ENCODE measurements at places on chromosomes 12 and 14.

- no peak for DNase-seq
These were observed 158.5 kb upstream of the PLEKHG7 start for GRCh38 chr12:92544322-92544721.

DNA sequence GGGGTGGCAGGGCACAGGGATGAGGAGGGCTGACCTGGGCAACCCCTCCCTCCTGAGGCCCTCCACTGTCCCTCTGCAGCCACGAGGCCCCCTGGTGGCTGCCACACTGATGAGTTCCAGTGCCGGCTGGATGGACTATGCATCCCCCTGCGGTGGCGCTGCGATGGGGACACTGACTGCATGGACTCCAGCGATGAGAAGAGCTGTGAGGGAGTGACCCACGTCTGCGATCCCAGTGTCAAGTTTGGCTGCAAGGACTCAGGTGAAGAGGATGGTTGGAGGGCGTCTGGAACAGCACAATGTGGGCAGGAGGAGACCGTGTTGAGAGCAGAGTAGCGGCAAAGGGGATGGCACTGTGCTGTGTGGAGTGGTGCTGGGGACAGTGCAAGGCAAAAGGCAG is 25.7 kb upstream of the LRP1-AS start:
- DNase-seq: peak; percentile 71

DNA sequence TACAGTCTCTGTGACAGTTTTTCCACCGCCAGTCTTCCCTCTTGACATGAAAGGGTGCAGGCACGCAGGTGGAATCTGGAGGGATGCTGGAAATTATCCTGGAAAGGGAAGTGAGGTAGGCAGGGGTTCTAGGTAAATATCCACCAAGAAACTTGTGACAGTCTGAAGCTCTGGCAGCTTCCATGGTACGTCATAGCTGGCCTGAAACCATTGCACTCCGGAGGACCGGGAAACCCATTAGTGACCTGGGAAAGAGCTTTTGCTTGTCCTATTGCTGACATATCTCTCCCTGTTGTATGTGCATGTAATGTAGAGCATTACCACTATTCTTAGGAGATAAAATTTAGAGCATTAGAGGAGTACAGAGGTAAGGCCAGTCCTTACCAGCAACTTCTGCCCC is 275.9 kb downstream of the EGLN3 start:
- DNase-seq: no peak

DNA sequence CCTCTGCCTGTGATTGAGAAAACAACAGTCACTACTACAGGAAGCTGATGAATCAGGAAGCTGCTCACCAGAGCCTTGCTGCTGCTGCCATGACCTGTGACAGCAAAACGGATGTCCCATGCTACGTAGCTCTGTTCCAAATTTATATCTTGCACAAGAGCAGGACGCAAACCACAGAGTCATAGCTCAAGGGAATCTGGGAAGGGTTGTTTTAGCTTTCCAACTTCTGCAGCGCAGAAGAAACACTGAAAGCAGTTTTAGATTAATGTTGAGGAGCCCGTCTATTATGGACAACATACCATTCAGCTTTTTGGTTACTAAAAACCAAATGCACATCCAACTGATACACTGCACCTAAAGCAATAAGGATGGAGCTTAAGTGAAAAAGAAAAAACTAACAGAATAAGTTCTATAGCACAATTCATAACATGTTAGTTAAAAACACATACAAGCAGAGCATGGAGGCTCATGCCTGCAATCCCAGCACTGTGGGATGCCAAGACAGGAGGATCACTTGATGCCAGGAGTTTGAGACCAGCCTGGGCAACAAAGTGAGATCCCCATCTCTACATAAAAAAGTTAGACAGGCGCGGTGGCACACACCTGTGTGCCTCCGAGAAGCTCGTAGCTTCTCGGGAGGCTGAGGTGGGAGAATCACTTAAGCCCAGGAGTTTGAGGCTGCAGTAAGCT is 1.7 kb upstream of the ANKRD33 start:
- DNase-seq: peak; percentile 50

DNA sequence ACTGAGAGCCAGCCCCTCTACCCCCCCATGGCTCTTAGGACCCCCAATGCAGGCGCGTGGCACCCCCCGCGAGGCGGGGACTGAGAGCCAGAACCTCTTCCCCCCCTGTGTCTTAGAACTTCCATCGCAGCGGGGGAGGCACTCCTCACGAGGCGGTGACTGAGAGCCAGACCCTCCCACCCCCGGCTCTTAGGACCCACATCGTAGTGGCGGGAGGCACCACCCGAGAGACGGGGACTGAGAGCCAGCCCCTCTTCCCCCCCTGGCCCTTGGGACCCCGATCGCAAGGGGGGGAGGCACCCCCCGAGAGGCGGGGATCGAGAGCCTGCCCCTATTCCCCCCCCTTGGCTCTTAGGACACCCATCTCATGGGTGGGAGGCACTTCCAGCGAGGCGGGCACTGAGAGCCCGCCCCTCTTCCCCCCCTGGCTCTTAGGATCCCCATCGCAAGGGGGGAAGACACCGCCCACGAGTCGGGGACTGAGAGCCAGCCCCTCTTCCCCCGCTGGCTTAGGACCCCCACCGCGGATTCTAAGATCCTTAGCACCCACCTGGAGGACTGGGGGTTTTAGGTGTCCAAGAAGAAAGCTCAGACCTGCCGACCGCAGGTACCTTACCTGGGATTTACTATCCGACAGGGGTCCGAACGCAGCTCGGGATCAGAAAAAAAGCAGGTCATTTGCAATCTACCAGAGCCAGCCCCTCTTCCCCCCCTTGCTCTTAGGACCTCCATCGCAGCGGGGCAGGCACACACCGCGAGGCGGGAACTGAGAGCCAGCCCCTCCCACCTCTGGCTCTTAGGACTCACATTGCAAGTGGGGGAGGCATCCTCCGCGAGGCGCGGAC is 44.9 kb downstream of the DDX11 start:
- peak; percentile 67 for DNase-seq
